ENCODE measurements at places on chromosomes 4 and X.

GRCh38 chr4:1502501-1502886, 96.3 kb upstream of the NKX1-1 start:
- no peak for DNase-seq

GRCh38 chrX:131778269-131779218, 234.7 kb downstream of the OR13H1 start:
- DNase-seq, result no peak

- DNase-seq, result no peak
Measured at GRCh38 chr4:65367306-65367705, 303.0 kb downstream of the EPHA5 start.

GRCh38 chr4:188942606-188943005, 803.4 kb downstream of the TRIML1 start:
- no peak for DNase-seq

- DNase-seq, result no peak
Measured at GRCh38 chrX:26670521-26670920, 454.6 kb downstream of the MAGEB5 start.

DNA sequence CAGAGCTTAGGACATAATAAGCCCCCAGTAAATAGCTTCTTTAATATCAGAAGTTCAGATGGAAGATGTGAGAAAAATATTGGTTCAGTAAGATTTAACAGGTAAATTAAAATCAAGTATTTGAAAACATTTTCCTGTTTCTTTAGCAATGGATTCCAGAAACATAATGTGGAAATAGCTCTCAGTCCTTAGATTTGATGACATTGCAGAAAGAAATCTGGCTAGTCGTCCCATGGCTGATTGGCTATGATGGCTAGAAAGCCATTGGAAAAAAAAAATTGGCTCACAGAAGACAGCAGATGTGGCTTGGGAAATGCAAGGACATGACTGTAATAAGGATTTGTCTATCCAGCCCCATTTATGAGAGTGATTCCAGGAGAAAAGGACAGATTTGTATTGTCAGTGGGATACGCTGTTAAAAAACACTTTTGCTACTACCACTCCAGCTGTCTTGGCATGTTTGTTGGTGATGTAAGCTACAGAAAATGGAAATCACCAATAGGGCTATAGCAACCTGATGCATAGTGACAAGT, 78.3 kb downstream of the AR start:
- no peak for DNase-seq

GRCh38 chr4:7105276-7105675, 37.4 kb upstream of the GRPEL1 start:
- DNase-seq, result no peak

DNA sequence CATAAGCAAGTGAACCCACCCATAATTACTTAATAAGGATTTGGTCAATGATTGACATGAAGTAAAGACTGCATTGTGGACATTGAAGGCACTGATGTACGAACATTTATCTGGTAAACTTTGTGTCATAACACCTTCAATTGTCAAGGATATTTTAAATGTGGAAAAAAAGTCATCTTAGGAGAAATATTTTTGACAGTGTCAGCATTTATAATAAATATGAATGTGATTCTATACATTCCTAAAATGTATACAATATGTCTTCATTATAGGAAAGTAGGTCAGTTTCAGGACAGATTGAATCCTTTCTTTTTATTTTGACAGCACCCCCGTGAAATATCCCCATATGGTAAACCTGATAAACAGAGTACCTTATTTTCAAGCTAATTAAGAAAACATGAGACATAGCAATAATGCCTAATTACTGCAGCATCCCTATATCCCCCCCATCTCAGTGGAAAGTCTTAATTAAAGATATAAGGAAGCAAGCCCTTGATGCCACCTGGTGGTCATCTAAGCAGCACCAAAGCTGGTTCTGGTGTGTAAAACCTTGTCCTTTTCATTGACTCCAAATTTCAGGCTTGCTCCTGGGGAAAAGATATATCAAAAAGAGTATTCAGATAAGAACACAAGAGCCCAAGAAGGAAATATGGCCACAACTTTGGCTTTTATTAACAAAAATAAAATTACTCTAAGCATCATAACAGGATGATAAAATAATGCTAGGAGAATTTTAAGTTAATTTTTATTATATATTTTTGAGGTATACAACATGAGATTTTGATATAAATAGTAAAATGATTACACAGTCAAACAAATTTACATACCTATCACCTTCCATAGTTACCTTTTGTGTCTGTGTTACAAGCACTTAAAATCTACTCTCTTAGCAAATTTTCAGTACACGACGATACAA, 379.7 kb downstream of the TLL1 start:
- DNase-seq, result no peak

DNA sequence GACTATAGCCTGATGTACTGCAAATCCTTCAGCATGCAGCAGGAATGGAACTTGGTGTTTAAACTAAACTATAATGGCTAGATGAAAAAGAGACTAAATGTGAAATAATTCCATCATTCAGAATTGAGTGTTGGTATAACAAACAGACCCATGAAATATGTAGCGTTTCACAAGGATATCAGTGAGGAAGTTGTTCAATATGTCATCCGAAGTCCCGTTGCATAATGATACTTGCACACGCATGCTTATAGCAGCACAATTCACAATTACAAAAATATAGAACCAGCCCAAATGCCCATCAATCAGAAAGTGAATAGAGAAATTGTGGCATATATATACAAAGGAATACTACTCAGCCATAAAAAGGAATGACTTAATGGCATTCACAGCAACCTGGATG, 20.4 kb downstream of the MECP2 start:
- no peak for DNase-seq

DNA sequence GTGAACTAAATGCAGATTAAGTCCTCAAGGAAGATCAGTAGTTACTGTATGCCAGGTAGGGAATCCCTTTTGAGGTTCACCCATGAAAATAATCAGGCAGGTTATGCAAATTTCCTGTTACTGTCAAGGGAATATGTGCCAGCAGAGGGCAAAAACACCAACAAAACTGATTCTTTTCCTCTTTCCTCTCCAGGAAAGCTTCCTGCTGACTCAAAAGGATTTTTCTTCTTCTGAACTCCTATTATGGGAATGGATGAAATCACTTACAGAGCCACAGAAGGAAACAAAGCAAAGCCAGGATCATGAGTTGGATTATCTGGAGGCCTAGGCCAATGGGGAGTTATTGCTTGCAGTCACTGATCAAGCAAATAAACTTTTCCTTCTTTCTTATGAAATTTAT, 49.7 kb downstream of the TMPRSS11F start:
- no peak for DNase-seq

DNA sequence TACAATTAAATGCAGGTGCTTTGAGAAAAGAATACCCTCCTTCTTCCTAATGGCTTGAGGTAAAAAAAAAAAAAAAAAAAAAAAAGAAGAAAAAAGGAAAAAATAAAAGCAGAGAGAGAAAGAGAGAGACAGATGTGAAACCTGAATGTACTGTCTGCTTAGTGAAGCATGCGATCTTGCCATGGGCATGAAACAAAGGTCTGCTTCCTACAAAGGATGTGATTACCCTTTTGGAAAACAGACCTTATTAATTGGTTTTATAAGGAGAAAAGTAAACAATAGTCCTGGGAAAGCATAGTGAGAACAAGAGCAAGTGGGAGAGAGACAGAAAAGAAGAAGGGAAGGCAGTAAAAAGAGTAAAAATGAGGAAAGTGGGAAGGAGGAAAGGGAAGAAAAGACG, 526.1 kb upstream of the PABPC4L start:
- no peak for DNase-seq

GRCh38 chr4:73985528-73985852, 2.5 kb downstream of the PPBP start:
- no peak for DNase-seq

DNA sequence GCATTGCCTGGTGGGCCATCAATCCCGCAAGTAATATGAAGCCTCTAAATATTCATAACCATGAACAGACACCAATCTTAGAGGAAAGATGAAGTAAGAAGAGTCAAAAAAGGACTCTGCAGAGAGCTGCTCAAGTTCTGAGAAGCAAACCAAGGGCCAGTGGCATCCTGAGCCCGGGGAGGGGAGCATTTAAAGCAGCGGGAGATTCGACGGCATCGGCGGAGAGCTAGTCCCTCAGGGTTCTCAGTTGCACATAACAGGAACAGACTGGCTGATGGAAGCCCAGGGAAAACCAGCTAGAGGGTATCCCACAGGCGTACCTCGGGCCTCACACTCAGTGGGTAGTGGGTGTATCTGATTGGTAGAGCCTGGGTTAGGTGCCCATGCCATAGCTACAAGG, 4.9 kb upstream of the PNMA6E start:
- no peak for DNase-seq

DNA sequence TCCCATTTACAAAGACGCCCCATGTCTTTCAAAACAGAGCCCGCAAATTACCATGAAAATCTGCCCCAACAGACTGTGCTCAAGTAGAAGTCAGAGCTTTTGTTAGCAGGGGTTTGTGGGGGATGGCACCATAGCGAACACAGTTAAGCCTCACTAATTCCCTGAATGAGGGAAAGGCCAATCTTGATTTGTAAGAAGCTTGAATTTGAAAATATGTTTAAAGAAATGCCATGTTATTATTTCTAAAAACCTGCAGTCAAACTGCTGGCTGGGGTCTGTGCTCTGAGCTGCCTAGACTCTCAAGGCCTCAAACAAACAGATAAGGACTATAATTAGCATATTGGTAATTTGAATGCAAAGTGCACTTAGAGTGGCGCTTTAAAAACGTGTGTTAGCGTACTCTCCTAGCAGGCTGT, 9.4 kb upstream of the PAK3 start:
- no peak for DNase-seq

DNA sequence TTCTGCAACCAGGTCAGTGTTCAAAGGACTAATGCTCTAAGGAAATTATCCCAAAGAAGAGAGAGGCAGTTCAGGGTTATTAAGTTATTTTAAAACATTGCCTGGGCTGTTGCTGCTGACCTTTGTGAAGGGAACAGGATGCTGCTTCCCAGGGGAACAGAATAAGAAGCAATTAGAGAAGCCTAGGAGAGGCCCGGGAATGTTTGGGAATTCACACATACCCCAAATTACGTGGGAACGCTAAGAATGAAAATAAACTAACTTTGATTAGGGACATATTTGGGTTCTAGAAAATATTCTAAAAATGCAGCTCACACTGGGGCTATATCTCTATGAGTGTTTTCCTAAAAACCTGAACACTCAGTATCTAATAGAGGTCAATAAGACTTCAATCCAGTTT, 243.1 kb upstream of the FTHL17 start:
- no peak for DNase-seq

DNA sequence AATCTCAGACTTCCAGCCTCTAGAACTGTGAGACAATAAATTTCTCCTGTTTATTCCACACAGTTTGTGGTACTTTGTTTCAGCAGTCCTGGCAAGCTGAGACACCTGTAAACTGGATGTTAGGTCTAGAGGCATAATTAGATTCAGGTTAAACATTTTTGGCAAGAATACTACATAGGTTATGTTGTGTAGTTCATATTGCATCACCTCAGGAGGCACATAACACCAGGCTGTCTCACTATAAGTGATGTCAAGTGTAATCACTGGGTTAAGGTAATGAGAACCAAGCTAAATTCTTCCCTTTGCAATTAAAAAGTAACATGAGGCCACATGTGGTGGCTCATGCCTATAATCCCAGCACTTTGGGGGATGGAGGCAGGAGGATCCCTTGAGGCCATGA, 214.2 kb downstream of the ZNF674 start:
- DNase-seq, result no peak

- DNase-seq, result no peak
Measured at GRCh38 chrX:8987672-8988250, 46.2 kb downstream of the FAM9B start.

GRCh38 chrX:100687128-100687527, 43.1 kb downstream of the SRPX2 start:
- no peak for DNase-seq

DNA sequence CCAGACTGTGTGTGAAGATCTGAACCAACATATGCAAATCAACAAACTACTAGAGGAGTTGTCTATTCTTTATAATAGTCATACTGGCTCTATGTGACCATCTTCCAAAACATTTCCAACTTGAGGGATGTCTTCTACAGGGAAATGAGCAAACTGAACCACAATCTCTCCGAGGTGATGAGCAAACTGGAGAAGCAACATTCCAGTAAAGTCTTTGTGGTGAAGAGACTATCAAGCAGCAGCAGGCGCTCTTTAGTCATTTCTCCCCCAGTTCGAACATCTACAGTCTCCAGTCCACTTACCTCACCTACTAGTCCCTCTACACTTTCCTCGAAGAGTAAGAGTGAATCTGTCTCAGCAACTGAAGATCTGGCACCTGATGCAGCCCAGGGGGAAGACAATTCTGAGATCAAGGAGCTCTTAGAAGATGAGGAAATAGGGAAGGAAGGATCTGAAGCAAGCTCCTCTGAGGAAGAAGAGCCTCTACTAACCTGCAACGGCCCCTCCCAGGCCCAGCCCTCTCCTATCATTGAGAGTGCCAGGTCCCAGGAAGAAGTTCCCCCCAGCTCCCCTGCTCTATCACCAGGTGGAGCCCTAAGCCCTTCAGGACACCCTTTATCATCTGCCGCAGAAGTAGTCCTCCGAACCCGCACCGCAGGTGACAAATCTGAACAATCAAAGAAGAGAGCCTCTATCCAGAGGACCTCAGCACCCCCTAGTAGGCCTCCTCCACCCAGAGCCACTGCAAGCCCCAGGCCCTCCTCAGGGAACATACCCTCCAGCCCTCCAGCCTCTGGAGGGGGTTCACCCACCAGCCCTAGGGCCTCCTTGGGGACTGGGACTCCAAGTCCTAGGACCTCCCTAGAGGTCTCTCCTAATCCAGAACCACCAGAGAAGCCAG, 98.1 kb downstream of the HNRNPD start:
- DNase-seq, result no peak

- no peak for DNase-seq
Measured at GRCh38 chr4:174062831-174063230, 220.6 kb downstream of the FBXO8 start.

DNA sequence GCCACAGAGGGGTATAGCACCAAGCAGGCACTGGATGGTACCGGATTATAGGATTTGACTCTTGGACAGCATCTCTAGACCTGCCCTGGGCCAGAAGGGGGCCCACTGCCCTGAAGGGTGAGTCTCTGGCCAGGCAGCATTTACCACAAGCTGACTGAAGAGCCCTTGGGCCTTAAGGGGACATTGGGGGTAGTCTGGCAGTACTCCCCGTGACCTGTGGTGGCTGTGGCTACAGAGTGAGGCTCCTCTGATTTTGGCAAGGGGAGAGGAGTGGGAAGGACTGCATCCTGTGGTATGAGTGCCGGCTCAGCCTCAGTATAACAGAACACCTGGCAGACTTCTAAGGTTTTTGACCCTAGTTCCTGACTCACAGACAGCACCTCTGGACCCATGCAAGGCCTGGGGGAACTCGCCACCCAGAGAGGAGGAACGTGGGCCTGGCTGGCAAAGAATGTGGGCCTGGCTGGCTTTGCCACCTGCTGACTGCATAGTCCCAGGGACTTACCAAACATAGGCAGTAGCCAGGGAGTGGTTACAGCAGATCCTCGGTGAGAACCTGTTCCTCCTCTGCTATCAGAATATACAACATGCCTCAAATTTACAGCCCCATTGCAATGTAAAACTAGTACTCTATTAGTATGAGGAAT, 48.1 kb downstream of the ABCB7 start:
- DNase-seq, result no peak

DNA sequence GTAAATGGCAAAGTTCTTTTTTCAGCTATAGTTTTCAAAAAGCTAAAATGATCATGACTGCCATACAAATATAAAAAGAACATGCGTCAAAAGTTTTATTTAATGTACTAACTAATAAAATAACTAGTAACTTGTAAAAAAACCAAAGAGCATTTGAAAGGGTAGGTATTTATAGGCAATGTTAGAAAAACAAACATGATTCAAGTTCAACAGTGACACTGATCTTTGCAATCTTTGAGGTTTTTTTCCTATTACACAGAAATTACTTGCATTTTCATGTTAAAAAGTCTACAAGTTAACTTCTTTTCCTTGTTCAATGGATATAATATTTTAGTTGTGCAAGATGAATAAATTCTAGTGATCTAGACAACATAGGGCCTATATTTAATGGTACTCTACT, 72.3 kb upstream of the GRID2 start:
- no peak for DNase-seq

All from effector memory CD8-positive, alpha-beta T cell (primary cell).